Activated CD8-positive, alpha-beta memory T cell treated with anti-CD3 and anti-CD28 coated beads, Interleukin-2, amount 50 U/mL, for 4 hours (primary cell): ENCODE measurements at places on chromosomes 12 and 14.

DNA sequence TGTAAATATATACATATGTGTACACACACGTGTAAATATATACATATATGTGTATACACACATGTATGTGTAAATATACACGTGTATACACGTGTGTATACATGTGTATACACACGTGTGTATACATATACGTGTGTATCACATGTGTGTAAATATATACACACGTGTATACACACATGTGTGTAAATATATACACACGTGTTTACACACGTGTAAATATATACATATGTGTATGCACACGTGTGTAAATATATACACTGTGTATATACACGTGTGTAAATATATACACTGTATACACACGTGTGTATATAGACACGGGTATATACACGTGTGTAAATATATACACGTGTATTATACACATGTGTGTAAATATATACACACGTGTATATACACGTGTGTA is 71.7 kb downstream of the RPAP3 start:
- no peak for DNase-seq

DNA sequence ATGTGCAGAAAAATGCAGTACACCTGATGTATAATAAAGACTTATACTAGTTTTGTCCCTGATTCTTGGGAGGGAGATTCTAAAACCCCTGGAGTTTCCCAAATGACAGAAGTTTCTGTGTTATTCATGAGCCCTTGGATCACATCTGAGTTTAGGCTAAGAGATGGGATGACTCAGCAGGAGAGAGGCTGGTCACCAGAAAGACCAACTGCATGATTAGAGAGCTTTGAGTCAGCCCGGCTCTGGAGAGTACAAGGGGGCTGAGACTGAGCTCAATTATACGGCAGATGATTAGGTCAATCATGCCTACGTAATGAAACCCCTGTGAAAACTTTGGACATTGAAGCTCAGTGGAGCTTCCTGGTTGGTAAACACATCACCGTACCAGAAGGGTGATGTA is 174.2 kb downstream of the SSPN start:
- DNase-seq: no peak

DNA sequence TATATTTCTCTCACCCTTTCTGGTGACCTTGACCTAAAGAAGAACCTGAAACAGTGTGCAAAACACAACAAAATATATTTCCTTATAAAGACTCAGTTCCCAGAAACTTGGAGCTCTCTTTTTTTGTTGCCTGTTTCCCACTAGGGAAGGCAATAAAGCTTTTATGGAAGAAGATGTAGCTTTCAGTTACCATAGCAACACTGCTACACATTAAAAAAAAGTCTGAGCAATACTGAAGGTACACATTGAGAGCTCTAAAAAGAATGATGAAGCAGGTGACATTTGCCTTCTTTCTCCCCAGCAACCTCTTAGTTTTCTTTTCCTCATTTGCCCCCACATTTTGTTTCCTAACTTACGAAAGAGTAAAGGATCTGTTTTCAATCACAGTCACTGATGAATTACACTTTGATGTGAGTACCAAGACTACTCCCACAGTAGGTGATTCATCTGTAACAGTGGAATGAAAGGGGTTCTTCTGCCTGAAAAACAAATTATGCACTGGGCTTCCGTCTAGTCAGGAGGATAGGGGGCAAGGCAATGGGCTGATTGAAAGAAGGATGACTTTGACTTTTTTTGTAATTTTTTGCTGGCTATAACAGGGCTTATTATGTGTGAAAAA is 1.1 kb upstream of the CATSPERB start:
- no peak for DNase-seq

DNA sequence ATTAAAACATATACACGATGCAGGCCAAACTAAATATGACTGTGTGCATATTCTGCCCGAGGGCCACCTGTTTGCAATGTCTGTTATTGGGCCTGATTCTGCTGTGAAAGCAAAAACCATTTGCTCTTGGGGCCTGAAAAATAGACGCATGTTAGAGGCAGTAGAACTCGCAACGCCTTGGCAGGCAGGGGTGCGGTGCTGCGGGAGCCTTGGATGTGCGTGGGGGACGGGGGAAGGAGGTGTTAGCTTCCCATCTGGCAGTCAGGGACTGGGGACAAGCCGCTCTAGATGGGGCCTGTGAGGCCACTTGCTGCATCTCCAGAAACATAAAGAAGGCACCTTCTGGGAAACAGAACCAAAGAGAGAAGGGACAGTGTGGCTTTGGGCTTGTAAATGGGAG is 216.3 kb downstream of the PHETA1 start:
- no peak for DNase-seq

GRCh38 chr12:124153392-124153791 is 141.5 kb upstream of the RFLNA start:
- no peak for DNase-seq

GRCh38 chr14:69204753-69205152 is 13.5 kb downstream of the EXD2 start:
- no peak for DNase-seq

DNA sequence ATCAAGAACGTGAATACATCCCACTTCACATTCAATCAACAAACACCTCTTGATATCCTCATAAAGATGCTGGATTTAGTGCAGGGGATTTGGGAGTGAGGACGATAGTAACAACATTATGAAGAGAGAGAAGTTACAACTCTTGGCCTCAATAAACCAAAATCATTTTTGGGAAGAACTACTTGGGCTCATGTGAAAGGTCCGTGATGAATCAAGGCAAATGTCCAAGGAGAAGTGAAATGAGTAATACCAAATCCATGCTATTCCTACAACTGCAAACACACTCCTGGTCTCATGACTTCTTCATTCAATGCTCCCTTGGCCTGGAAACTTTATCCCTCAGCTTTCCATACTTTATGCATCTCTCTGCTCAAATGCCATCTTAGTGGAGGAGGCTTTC is 162.0 kb upstream of the LMNTD1 start:
- no peak for DNase-seq

GRCh38 chr14:81464253-81465002 is 64.3 kb upstream of the STON2 start:
- peak; percentile 49 for DNase-seq

DNA sequence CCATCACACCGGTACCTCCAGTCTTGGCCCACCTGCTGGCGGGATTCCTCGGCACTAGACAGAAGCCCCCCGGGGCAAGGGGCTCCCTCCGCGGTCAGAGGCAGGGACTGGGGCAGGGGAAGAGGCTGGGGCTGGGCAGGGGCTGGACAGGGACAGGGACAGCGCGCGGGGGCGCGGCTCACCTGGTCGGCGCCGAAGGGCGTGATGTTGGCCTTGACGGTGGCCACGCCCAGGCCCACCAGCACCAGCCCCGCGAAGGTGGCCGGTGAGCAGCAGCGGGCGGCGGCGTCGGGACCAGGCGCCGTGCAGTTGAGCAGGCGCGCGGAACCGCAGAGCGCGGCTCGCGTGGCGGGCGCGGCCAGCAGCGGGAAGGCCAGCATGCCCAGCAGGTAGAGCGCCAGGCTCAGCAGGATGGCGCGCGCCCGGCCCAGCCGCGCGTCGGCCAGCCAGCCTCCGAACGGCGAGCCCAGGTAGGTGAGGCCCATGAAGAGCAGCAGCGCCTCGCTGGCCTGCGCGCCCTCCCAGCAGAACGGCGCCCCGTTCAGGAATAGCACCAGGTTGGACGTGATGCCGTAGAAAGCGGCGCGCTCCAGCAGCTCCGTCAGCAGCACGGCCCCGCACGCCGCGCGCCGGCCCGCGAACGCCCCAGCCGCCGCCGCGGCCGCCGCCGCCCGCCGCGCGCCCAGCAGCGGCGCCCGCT is 392 bp downstream of the SLC15A4 start:
- DNase-seq: peak; percentile 23

DNA sequence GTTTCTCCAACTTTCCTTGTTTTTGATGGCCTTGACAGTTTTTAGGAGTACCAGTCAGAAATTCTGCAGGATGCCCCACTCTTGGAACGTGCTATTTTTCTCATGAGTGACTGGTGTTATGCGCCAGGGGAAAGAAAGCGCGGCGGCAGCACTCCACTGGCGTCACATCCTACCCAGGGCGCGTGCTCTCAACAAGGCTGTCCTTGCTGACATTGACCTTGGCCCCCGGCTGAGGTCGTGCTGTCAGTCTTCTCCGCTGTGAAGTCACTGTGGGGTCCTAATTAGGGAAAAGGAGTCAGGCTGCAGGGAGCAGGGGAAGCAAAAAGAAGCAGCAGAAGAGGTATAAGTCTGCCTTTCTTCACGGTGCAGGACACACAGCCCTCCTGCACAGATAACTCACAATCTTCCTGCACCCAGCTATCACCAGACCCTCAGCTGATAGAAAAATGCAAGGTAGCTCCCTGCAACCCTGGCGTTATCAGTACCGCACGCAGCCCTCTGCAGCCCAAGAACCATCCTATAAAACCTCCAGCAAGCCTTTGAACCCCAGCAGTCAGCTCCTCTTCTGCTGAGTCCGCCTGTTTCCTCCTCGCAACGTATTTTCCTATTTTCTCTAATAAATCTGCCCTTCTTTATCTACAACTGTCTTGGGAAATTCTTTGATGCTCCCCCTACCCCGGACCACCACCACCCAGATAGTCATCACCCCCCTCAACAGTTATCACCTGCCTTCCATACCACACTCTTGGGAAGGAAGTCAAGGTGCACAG is 48.0 kb upstream of the C14orf180 start:
- no peak for DNase-seq

DNA sequence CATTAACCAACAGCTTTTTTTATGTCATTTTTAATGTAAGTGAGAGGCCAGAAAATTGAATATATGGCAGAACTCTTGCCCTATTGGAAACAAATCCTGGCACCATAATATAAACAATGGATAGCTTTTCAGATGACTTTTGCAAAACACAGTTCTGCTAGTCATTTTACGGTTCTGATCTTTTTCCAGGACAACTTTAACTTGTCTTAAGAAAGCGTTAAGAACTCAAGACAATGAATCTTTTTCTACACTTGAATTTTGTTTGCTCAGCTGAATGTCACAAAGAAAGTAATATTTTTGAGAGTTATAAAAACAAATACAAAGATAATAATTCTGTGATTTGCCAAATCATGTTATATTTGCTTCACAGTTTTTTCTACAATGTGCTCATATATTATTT is 13.2 kb downstream of the KERA start:
- DNase-seq: no peak
